Caki2 (cell line): ENCODE measurements at places on chromosomes 3 and 15. TPM values are rescaled to one million over a fixed set of nuclear protein-coding genes. Genes with fewer than 3 reads are reported as not detected.

Gene ITIH1
- total RNA-seq: not detected in 2 replicates

- no peak for DNase-seq
Observed at GRCh38 chr15:90318591-90318990, 33.5 kb upstream of the ZNF774 start.

GRCh38 chr3:71723452-71724170 is 1.6 kb downstream of the EIF4E3 start:
- DNase-seq: no peak

DNA sequence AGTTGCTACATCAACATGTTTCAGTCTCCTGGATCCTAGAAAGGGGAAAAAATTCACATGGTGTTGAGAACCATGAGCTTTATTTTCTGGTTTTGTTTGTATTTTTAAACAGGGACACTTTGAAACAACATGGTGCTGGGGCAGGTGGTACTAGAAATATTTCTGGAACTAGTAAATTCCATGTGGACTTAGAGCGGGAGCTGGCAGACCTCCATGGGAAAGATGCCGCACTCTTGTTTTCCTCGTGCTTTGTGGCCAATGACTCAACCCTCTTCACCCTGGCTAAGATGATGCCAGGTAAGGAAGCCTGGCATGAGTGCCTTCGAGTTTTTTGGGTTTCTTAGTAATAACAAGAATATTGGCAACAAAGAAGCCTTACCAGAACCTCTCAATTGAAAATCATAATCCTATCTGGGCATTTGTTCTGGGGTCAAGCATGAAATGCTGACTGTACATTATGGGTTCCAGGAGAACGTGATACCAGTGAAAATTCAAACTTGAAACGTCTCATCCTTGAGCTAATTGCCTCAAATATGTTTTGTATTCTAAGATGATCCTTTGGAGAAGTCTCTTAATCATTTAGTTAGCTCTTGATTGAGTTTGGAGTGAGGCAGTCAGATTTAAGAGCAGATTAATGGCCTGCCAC is 7.9 kb downstream of the ALAS1 start:
- DNase-seq: no peak

Gene NMNAT3
- total RNA-seq: 25.5 and 73.6 TPM in 2 replicates

DNA sequence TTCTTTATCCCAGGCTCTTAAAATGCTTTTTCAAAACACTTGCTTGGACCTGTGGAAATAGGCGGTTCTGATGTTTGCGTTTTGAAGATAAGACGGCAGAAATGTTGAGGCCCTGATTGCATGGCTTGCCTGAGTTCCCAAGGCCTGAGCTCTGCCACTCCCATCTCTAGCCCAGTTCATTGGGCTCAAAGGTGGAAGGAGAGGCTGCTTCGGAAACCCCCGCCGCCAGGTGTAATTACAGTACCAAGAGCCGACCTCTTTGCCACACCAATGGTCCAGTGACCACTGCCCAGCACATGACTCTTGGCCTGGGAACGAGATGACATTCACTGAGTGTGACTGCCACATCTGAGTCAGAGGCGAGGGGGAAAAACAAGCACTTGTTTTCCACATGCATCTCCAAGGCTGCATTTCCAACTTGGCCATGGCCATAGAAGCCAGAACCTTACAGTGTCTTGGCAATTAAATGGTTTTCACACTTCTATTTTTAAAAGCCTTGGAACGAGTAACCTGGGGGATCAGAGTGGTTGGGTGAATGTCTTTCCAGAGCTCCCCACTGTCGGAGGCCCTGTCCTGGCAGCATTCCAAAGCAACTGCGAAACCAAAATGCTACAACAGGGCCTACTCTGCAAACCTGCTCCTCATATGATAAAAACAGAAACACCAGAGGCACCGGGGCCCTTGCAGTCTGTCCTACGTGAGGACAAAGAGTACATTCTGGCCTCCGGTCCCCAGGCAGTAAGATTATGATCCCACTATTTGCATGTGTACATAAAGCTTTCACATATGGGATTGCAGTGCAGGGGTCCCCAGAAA is 63.8 kb upstream of the CGNL1 start:
- DNase-seq: peak; percentile 25

GRCh38 chr3:54215521-54215920 is 93.2 kb downstream of the CACNA2D3 start:
- no peak for DNase-seq

- DNase-seq: no peak
Observed at GRCh38 chr3:134713671-134714070, 62.8 kb upstream of the KY start.

GRCh38 chr3:70090322-70090913 is 90.9 kb downstream of the SAMMSON start:
- DNase-seq: no peak

Gene C3orf85
- total RNA-seq: not detected in 2 replicates

- no peak for DNase-seq
Observed at GRCh38 chr3:88707837-88708236, 399.6 kb upstream of the EPHA3 start.

GRCh38 chr15:97998307-97999071 is 38.0 kb downstream of the ARRDC4 start:
- DNase-seq: no peak

Gene PFN2
- total RNA-seq: 339 and 354 TPM in 2 replicates

Gene PATL2
- total RNA-seq: 3.6 TPM in 1 of 2 replicates, not detected in the other

- DNase-seq: no peak
Observed at GRCh38 chr3:154224366-154224765, 99.9 kb downstream of the DHX36 start.

DNA sequence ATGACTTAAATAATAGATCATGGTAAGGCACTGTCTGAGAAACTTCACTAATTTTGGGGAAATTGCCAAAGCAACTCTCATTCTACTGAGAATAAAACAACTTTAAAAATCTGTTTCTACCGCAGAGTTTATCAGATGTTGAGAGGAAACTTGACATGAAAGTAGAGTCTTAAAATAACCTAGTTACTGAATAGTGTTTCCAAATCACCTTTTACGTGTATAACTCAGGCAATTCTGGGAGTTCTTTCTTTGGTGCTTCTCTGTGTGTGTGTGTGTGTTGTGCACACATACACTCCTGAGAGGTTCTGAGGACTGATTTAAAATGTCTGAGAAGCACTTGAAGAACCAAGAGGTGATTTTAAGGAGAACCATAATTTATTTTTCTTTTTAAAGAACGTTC is 236.6 kb downstream of the SV2B start:
- no peak for DNase-seq

GRCh38 chr15:62788224-62788623 is 254.3 kb upstream of the TPM1 start:
- DNase-seq: no peak

GRCh38 chr3:110174908-110175307 is 837.6 kb upstream of the DPPA4 start:
- no peak for DNase-seq

- DNase-seq: no peak
Observed at GRCh38 chr15:25985165-25985564, 122.0 kb upstream of the ATP10A start.

Gene LSAMP
- total RNA-seq: not detected in 2 replicates

Gene SPESP1
- not detected in 2 replicates for total RNA-seq

DNA sequence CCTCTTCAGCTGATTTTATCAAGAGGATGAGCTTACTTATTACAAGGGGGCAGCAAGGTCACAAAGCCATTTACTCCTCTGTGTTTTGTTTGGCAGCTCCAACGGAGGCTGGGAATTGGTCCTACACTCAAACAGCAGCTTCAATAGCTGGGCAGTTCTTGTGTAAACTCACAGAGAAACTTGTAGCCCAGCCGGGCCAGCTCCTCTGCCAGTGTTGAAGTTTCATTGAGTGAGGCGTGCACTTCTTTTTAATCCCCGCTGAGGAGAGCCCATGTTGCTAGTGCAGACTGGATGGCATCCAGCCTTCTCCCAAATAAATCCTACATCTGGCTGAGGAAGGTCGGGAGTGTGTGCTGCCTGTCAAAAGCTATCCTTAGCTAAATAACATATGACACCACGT is 59.5 kb downstream of the BFSP2 start:
- DNase-seq: no peak

Gene MESP2
- 0.43 and 1.4 TPM in 2 replicates for total RNA-seq
